ENCODE measurements at places on chromosomes 2 and 18. TPM values are rescaled to one million over a fixed set of nuclear protein-coding genes. Genes with fewer than 3 reads are reported as not detected.
A peak's percentile ranks its signal among the peaks of the same experiment; 100 is the strongest.

- DNase-seq, result no peak
Measured at GRCh38 chr2:204886713-204887112, 341.4 kb downstream of the PARD3B start.

DNA sequence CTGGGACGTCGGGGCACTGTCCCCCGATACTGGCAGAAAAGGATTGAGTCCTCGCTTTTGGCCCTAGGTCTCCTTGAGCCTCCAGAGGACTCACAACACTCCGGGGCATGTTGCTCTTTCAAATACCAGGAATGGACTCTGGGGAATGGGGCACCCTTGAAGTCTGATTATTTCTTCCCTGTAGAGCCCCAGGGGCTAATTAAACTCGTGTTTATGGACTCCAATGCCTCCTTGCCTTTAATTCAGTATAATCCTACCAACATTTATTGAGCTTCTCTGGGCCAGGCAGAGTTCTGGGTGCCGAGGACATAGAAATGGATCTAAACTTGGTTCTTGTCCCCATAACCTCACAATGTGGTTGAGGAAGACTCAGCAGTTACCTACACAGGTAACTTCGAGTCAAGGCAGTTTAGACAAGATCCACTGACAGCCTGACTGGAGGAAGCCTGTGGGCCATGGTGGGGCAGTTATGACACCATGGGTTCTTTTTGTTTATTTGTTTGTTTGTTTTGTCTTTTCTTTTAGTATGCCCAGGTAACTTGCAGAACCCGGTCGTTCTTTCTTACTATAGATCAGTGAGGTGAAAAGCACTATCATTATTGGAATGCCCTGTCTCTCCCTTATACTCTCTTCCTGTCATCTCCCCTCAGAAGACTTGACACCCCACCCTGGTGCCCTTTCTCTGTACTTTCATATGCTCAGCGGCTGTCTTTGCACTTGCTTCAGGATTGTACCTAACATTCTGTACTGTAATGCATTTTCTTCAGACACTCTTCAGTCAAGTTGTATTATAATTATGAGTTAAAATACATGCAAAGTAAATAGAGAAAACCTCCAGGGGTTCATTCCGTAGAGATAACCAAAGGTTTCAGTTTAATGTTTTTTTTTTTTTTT lies 3.2 kb downstream of the CFLAR start:
- DNase-seq, result no peak

- peak; percentile 93 for DNase-seq
Measured at GRCh38 chr2:96816127-96816835, at the start of gene CNNM3. Gene CNNM3 (plus strand): TSS chr2:96816268. CDS start chr2:96816278, 10 bp downstream.

- DNase-seq, result no peak
Measured at GRCh38 chr2:120451334-120451733, 105.4 kb downstream of the INHBB start.

DNA sequence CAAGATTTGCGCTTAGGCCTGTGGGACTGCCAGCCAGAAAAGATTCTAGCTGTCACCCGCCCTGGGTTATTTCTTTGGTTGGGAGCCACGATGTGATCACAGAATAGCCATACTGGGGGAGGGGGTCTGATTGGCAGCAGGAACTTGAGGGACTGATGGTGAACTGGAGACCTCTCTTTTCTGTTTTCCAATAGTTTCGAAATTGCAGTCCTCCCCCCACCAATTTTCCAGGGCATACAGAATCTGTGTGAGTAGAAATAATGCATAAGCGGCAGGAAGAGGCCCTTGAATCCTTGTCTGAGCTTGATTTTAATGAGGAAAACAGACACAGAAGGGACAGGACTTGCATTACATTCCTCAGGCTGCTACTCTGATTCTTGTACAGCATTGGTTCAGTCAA lies 2.2 kb upstream of the POLR2D start:
- DNase-seq, result no peak

DNA sequence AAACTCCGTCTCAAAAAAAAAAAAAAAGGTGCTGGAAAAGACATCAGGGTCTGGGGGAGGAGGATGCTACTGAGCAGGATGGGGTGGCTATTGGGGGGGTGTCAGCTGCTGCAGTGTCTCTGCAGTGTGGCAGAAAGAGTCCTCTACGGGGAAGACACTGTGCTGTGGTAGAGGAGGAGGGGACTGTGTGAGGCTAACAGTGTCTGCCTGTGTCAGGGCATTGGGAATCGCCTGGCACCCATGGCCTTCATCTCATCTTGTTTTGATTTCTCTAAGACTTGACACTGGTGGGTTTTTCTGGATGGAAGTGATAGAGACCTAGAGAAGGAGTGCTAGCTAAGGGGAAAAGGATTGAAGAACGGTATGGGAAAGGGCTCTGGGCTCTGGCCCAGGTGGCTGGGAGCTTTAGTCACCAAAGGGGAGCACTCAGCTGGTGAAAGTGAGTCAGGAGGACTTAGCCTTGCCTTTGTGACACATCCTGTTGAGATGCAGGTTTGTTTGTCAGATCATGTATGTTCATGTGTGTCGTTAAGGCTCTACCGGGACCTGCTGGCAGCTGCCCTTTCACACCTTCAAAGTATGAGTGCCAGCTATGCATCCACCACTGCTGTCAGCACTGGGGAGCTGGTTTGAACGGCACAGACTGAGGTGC lies 58.0 kb downstream of the FARP2 start:
- no peak for DNase-seq

DNA sequence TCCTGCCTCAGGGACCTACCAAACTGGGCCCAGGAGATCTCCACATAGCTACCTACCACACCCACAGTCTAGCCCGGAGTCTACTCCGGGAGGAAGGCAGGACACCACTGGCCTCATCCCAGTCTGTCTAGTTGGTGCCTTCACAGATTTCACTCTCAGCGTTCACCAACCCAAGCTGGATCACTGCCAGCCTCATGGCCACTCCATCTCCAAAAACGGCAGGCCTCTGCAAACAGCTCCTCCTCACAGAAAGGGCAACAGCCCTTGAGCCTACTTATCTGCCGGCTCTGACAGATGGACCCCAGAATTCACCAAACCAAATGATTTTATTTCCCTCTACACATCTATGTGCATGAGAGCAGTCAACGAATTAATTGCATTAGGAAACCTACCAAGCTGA lies 61.3 kb downstream of the NCKAP5 start:
- no peak for DNase-seq

DNA sequence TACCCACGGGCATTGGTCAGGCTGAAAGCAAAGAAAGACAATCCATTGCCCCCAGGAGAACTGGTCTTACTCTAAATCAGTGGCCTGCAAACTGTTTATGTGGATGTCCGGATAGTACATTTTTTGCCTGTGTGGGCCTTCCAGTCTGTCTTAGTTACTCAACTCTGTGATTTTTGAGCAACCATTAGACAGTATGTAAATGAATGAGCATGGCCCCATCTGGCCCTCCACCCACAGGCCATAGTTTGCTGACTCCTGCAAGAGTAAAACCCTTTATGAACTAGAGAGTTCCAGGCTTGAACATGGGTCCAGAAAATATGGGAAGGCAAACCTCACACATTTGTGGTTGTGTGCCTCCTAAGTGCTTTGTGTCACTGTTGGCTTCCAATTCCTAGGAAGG lies 55.7 kb upstream of the CYP1B1 start:
- no peak for DNase-seq

DNA sequence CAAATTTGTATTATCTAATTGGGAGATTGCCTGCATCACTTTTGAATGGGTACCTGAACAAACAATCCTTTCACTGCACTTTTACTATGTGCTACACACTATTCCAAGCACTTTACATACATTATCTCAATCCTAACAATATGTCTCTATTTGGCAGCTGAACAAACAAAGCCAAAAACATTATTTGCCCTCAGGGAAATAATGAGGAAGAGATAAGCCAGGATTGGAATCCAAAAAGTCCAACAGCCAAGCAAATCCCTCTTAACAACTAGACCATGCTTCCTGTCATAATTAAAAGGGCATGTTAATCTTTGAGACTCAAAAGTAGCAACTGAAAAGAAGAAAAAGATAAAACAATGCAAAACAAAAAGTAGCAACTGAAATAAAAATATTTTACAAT lies 32.1 kb downstream of the RPRD1A start:
- no peak for DNase-seq

GRCh38 chr2:100286318-100286717 lies 36.0 kb downstream of the LONRF2 start:
- DNase-seq, result no peak

GRCh38 chr2:188403676-188404075 lies 112.0 kb downstream of the GULP1 start:
- DNase-seq, result no peak

GRCh38 chr18:58590839-58591238 lies 38.1 kb downstream of the ALPK2 start:
- DNase-seq, result no peak

- no peak for DNase-seq
Measured at GRCh38 chr2:94879982-94880377, 8.8 kb downstream of the TEKT4 start.

DNA sequence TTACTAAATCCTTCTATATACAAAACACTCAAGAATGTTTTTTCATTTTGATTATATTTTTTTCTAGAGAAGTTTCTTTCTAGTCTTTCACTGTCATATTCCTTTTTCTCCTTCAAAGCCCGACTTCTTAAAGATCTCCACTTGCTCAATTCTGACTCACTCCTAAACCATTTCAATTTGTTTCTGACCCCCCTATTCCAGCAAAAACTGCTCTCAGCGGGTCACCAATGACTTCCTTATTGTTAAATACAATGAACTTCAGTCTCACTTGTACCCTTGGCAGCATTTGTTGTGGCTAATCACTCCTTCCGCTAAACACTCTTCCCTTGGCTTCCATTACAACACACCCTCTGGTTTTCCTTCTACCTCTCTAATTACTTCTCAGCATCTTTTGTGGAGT lies 111.1 kb upstream of the RBBP8 start:
- no peak for DNase-seq

- DNase-seq, result no peak
Measured at GRCh38 chr18:7221424-7222155, 9.3 kb upstream of the LRRC30 start.

DNA sequence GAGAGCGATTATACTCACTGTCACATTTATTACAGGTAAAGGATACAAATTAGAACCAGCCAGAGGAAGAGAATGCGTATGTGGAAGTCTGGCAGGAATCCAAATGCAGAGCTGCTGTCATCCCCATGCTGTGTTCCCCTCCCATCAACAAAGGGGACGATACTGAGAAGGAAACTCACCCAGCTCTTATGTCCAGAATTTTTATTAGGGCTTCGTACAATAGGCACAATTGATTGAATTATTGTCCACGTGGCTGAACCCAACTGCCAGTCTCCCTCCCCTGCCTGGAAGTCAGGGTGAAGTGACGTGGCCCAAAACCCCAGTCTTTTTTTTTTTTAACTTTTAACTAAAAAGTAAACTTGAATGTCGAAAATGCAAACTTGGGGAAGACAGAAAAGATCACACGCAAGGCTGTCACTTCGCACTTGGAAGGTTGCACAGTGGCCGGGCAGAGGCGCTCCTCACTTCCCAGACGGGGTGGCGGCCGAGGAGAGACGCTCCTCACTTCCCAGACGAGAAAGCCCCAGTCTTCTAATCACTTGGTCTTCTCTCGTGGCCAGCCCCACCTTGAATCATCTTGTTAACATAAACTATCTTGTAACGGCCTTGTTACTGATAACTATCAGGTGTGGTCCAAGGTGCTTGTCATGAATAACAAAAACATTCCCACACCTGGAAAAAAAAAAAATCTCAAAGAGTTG lies 40.0 kb upstream of the ITSN2 start:
- DNase-seq, result no peak

Gene CCNYL1
- 15.3 TPM for total RNA-seq

Gene MPP4
- not detected for total RNA-seq

Gene PSMD1
- total RNA-seq, result 79.3 TPM
